ENCODE measurements at places on chromosomes 2 and 18.

DNA sequence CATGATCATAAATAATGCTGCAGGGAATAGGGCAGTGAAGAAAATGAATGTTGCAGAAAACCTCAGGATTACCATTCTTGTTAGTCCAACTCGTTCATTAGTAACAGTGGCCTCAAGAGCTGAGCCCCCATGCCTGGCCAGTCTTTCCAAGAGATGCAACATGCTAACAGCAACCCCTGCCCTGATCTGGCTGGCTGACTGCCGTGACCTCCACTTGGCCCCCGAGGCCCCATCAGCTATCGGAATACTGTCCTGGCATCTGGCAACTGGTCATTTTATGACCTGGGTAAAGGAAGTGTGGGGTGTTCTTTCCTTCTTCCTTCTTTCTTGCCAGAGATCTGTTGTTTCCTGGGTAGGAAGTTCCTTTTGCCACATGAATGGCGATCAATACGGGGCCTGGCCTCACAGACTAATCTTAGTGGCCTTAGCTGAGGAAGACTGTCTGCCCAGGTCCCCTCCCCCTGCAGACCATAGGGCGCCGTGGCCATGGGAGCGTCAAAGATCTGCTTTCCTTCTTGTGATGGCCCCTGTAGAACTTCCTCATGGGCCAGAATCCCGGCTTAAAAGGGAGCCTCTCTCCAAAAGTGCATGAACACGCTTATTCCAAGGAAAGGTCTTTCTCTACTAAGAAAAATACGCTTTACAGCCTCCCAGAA lies 10.6 kb upstream of the TRABD2A start:
- DNase-seq: no peak
- peaks cover 4% of the 10 kb centered on the region for H3K36me3 ChIP-seq
- no peak overlapping the region for H3K4me3 ChIP-seq

GRCh38 chr2:219106251-219106650 lies 45.5 kb upstream of the IHH start:
- no peak for DNase-seq
- no peaks in the 10 kb centered on the region for H3K27me3 ChIP-seq
- H3K4me1 ChIP-seq: peaks cover 18% of the 10 kb centered on the region
- no peak overlapping the region for H3K27ac ChIP-seq
- no peaks in the 10 kb centered on the region for H3K36me3 ChIP-seq

GRCh38 chr2:176639671-176640070 lies 370.4 kb downstream of the MTX2 start:
- no peak overlapping the region for H3K27ac ChIP-seq
- H3K36me3 ChIP-seq: no peaks in the 10 kb centered on the region
- H3K4me3 ChIP-seq: no peak overlapping the region
- DNase-seq: no peak

DNA sequence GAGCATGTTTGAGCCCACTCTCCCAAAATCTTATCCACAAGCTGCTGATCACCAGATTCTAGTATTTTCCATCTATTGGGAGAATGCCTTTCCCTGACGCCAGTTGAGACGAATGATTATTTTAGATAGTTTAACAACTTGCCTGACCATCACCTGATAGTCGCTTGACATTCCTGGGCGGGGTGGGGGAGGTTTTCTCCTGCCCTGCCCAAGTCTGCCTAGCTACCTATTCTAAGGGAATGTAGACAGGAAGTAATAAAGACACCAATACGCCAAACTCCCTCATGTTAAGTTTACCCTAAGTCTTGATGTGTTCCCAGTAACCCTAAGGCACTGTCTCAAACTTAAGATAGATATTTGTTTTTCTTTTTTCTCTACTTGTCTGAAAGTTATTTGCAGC lies 4.6 kb upstream of the ACAA2 start:
- peaks cover 82% of the 10 kb centered on the region for H3K4me1 ChIP-seq
- H3K36me3 ChIP-seq: peaks cover 13% of the 10 kb centered on the region
- H3K27me3 ChIP-seq: no peaks in the 10 kb centered on the region
- H3K4me3 ChIP-seq: peak overlapping the region; percentile 75

DNA sequence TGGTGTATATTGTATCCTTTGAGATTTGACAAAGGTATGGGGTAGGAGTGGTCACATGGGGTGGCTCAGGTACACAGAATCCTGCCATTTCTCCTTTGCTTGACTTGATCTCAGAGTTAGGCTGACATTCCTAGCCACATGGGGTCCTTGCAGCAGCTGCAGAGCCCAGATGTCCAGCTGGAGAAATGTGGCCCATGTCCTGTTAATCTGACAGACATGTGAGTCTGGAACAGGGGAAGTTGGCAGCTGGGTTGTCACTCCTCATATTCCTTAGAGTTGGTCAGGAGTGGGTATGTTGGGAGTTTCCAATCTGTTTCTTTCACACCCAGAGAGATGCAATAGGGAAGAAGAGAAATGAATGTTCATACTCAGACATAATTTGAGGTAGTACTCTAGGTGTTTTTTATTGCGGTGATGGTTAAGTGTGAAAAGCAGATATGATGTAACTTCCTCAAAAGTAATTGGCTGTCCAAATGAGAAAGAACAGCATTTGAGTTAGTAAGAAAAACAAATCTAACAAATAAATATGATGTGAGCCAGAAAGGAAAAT lies 402.6 kb upstream of the MEIS1 start:
- no peak for DNase-seq
- H3K36me3 ChIP-seq: no peaks in the 10 kb centered on the region
- no peak overlapping the region for H3K27ac ChIP-seq
- H3K4me1 ChIP-seq: no peaks in the 10 kb centered on the region

DNA sequence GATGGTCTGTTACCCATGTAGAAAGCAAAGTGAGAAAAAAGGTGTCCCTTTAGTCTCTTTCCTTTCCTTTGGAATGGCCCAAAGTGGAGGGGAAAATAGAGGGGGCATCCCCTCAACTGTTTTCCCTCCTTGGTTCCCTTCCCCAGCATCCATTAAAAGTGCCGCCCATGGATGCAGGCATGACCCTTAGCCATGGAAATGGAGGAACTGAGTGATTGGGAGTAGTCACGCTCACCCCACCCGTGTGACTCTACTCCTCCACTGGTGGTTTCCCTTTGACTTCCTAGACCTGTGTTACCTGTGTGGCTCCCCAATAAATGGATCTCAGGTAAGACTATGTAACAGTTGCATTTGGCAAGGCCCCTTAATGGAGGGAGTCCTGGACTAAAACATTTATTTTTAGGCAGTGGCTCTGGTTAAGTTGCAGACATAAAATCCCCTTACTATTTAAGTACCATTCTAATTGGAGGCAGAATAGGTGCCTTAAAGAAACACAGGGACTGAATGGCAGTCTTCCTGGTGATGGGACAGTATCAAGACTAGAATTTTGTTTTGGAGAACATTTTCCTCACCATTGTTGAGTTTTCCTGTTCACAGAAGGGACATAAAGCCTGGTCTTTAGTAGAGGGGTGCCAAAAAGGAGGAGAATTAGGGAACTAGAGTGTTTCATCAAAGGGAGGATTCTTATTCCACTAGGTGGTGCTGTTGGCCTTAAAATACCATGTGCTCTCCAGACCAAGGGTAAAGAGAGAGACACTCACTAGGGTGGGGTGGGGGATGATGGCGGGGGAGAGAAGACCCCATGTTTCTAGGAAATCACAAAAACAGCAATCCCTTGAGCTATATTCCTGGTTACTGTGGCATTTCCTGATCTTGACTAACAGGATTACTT lies 25.7 kb upstream of the PLA2R1 start:
- H3K27ac ChIP-seq: no peak overlapping the region
- no peak for DNase-seq
- peaks cover 2% of the 10 kb centered on the region for H3K36me3 ChIP-seq
- H3K4me3 ChIP-seq: no peak overlapping the region
- no peaks in the 10 kb centered on the region for H3K4me1 ChIP-seq

DNA sequence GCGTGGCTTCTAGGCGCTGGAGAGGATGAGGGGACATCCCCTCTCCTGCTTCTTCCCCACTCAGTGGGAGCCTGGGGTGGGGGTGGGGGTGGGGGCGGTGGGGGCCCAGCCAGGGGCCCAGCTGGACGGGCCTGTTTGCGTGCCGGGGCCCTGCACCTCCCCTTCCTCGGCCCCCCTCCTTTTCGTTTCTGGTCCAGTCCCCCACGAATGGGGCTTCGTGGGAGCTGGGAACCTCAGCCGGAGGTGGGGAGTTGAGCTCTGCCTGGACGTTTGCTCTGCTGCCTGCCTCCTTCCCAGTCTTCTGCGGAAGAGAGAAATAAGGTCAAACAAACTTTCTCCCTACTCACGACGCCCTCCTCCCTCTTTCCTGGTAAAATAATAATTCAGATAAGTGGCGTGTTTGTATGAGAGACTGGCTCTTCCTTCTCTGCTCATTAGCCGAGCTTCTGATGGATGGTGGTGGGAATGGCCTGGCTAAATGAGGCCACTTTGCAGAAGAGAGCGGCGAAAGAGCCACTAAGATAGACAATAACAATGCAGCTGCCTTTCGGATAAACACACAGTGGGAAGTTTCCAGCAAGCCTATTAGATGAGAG lies 782 bp downstream of the MTA3 start:
- peaks cover 2% of the 10 kb centered on the region for H3K36me3 ChIP-seq
- peaks cover 10% of the 10 kb centered on the region for H3K4me1 ChIP-seq
- no peak for DNase-seq
- peak overlapping the region; percentile 96 for H3K27ac ChIP-seq
- H3K4me3 ChIP-seq: peak overlapping the region; percentile 89

DNA sequence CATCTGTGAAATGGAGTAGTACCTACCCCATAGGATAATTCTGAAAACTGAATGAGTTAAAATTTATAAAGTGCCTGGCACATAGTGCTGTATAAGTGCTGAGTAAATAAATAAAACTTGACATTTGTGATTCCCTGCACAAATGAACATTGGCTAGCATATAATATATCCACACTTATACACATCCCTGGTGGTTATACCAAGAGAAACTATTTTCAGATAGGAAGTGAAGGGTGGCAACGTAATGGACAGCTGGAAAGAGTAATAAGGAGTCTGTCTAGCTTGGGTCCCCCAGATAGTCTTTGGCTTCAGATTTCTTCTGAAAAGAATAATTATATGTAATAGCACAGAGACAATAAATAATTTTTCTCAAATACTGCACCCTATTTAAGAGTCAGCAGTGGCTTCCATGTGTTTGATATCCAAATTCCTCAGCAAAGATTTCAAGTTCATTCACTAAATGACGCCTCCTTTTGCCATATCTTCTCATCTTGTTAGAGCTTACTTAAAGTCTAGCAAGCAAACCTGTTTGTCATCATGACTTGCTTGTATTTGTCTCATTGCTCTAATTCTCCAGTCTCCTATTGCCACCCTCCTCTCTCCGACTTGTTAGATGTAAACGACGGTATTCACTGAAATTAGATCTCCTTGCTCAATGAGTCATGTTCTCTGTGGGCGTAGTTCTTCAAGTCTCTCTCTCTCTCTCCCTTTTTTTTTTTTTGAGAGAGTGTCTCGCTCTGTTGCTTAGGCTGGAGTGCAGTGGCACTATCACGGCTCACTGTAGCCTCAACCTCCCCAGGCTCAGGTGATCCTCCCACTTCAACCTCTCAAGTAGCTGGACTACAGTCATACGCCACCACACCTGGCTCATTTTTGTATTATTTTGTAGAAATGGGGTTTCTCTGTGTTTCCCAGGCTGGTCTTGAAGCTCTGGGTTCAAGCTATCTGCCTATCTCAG lies 8.7 kb upstream of the ADGRF3 start:
- DNase-seq: no peak
- H3K27ac ChIP-seq: peak overlapping the region; percentile 52
- no peak overlapping the region for H3K4me3 ChIP-seq
- peaks cover 9% of the 10 kb centered on the region for H3K36me3 ChIP-seq
- no peaks in the 10 kb centered on the region for H3K27me3 ChIP-seq
- H3K4me1 ChIP-seq: peaks cover 61% of the 10 kb centered on the region

GRCh38 chr2:238916875-238917590 lies 69.1 kb downstream of the TWIST2 start:
- no peak for DNase-seq
- no peaks in the 10 kb centered on the region for H3K4me1 ChIP-seq
- no peak overlapping the region for H3K4me3 ChIP-seq
- H3K27ac ChIP-seq: no peak overlapping the region
